NCI-H748 treated with DMSO at 0.1 percent for 48 hours (cell line): ENCODE measurements at places on chromosomes 6 and 20.

- DNase-seq = no peak
Observed at GRCh38 chr6:108732091-108732870, 115.9 kb upstream of the ARMC2 start.

- no peak for DNase-seq
Observed at GRCh38 chr20:36268440-36269342, 32.4 kb downstream of the AAR2 start.

GRCh38 chr6:51529240-51529639, 558.2 kb downstream of the PKHD1 start:
- no peak for DNase-seq

DNA sequence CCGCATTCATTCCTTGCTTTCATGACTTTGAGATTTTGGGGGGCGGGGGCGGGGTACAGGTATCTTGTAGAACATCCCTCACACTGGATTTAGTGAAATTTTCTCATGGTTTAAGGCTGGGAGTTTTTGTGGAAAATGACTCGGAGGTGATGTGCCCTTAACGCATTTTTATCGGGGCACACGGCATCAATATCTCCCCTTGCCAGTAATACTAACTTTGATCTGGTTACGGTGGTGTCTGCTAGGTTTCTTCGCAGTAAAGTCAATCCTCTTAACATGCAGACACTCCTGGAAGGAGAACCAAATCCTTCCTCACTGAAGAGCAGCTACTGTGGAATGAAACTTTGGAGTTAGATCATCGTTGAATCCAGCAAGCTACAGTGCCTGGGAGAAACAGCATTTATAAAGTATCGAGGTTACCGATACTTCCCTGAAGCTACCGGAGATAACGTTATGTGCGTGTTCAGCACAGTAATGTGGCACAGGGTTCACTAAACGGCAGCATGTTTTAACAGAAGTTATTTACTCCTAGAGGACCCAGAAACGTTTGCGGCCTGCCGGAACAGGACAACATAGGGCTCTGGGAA, 1.2 kb upstream of the DYNLRB1 start:
- no peak for DNase-seq

DNA sequence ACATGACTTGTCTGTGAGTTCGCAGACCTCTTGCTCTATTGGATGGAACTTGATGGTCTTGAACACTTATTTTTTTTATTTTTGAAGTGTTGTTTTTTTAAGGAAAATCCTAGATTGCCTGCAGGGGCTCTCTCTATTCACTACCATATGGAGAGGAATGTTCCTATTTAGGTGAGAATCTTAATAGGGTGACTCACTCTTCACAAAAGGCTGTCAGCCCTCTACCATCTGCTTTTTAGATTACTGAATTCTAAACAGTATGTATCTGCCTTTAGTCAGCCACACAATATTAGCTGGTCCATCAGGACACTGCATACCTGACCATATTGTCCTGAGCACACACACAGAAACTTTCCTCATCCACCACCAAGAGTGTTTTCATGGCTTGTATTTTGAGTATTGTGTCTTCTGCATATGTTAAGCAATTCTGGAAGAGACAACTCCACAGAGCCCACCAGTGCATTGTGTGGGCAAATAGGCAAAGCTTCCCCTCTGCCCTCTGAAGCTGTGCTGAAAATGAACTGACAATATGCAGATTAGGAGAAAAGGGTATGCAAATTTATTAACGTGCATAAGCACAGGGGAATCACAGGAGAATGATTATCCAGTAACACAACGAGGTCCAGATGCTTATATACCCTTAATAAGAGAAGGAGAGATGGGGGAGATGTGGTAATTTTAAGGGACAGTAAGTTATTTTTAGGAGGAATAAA, 6.6 kb upstream of the BTBD9 start:
- DNase-seq = no peak

DNA sequence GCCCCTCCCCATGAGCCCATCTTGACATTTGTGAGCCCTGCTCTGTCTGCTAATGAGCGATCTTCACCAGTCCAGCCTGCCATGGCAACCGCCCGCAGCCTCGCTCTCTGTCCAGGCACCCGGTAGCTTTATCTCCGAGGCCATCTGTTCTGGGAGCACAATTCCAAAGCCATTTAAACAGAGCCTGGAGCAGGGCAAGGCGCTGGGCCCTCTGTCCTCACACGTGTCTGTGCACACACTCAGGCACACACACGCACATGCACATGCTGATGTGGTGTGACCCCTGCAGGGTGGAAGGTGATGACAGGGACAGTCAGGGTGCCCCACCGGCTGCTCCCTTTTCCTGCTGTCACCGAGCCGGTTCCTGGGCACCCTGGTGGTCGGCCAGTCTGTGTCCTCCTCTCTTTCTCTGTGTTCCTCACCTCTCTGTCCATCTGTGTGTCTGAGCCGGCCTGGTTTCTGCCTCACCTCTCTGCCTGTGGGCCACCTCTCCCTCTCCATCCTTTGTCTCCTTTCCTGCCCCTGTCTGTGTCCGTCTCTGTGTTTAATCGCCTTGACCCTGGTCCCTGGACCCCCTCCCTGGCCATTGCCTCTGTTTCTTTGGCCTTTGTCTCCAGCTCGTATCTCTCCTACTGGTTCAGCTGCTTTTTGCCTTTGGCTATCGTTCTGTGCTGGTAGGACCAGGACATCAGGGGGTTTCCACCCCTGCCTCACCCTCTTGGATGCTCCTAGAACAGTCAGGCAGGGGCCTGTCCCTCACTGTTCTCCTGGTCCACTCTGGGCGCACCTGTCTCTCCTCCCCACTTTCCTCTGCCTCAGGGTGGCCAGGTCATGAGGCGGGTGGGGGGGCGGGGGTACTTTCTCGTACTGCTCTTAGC, 8.8 kb upstream of the MYT1 start:
- no peak for DNase-seq

- DNase-seq = no peak
Observed at GRCh38 chr6:168290095-168290494, 29.5 kb downstream of the DACT2 start.

DNA sequence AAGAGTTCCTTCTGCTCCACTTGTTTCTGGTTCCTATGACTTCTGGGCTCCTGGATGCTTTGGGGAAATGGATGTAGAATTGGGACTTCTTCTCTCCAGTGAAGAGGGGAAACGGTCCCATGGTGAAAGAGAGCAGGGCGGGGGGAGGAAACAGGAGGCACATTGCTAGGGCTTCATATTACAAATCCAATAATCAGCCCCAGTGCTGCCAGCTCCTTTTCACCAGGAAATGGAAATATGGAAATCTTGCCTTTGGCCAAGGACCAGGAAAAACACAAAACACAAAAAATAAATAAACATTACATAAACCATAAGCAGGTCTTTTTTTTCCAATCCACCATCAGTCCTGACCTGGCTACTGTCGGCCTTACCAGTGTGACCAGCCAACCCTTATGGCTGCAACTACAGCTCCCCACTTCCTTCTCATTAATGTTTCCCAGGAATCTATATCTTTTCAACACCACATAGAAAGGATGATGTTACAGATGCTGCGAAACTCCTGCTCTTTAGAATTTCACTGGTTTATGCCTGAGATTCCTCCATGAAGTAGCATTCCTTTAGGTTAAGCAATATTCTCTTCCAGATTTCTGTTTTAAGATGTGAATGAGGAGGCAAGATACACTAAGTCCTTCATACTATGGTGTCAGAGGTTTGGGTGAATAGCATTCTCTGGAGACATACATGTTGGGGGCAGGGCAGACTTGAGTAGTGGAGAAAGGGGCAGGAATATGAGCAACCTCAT, 2.0 kb downstream of the PI3 start:
- no peak for DNase-seq

GRCh38 chr20:40806929-40807820, 118.1 kb upstream of the MAFB start:
- no peak for DNase-seq

- no peak for DNase-seq
Observed at GRCh38 chr20:2207770-2208097, 88.1 kb upstream of the TGM3 start.

- no peak for DNase-seq
Observed at GRCh38 chr6:127100510-127101140, 17.8 kb upstream of the RSPO3 start.

DNA sequence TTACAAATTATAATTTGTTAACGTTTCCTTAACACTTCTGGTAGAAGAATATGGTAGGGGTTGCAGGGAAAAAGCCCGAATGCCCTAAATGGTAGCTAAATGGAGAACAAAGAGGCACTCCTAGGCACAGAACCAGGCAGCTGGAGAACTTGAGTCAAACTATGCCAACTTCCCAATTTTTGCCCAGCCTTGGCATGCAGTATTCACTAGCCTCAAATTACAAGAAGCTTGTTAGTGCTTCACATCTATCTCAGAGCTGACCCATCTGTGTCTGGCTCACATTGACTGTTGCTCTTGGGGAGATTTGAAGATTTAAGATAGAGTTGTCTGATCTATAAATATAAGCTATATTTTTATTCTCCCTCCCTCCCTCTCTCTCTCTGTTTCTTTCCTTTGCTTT, 19.4 kb upstream of the LRFN2 start:
- DNase-seq = no peak

DNA sequence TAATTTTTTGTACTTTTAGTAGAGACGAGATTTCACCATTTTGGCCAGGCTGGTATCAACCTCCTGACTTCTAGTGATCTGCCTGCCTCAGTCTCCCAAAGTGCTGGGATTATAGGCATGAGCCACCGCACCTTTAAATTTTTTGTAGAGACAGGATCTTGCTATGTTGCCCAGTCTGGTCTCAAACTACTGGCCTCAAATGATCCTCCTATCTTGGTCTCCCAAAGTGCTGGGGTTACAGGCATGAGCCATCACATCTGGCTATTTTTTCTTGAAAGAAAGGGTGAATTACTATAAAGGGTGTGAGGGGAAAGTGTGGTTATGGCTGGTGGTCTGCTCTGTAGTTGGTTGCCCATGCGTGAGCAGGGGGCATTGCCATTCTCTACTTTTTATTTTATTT, 1.6 kb downstream of the LY6G6F start:
- DNase-seq = no peak

GRCh38 chr6:158760618-158761250, 58.4 kb downstream of the EZR start:
- no peak for DNase-seq

- DNase-seq = no peak
Observed at GRCh38 chr20:34370062-34370461, 7.0 kb downstream of the ITCH start.

- DNase-seq = no peak
Observed at GRCh38 chr6:142716097-142716496, 228.9 kb downstream of the HIVEP2 start.

GRCh38 chr6:100678027-100678426, 203.1 kb downstream of the ASCC3 start:
- no peak for DNase-seq

DNA sequence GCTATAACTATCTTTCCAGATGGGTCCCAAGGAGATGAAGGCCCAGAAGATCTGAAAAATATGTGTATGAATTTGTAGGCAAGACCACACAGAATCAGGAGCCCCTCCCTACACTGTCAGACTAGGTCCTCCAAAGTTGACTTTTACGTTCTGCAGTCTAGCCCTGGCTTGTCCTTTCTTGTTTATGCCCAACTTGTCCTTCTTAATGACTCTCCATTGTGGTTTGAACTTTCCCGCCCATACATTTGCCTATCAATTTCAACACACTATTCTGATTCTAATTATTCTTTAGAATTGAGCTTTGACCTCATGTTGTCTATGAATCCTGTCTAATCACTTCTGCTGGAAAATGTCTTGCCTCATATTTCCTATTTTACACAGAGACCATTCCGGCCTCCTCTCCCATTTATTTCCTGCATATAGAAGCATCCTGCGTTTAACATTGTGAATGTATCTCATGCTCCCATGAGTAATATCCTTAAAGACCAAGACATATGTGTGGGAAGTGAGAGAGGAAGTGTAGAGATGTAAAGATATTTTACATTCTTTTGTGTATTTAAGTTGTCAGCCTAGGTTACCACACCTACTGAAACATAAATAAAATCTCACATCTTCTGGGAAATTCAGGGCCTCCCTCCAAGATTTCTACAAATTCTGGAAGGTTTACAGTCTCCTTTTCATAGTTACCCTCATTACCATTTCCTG, 348.3 kb downstream of the BCKDHB start:
- no peak for DNase-seq

- no peak for DNase-seq
Observed at GRCh38 chr20:59821201-59821600, 112.2 kb downstream of the SYCP2 start.

GRCh38 chr20:37948956-37949355, 46.0 kb downstream of the VSTM2L start:
- no peak for DNase-seq
